ENCODE measurements at places on chromosomes 6 and 20. TPM values are rescaled to one million over a fixed set of nuclear protein-coding genes. Genes with fewer than 3 reads are reported as not detected.

DNA sequence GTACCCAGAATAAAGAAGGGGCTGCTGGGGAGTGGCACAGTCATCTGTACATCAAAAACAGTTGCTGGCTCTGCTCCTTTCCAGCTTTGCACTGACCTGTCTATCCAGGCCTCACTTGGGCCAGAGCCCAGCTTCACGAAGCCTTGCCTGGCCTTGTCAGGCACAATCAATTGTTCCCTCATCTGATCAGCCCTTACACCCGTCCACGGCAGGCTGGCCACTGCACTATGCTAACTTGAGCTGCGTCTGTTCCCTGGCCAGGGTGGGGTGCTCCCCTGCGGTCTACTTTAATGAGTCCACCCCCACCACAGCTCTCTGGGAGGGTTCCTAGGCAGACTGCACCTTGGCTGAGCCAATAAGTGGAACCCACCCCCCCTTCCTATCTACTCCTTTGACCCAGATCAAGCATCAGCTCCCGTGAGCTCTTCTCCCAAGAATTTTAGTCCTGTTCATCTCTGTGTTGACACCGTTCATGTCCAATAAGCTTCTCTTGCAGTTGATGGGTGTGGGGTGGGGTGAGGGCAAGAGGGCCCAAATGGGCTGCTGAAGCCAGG lies 74.3 kb upstream of the MLN start:
- DNase-seq: no peak

Gene MBOAT1
- 15.1 TPM for total RNA-seq

- no peak for DNase-seq
These were observed 316.0 kb upstream of the IRAK1BP1 start for GRCh38 chr6:78551361-78551760.

- no peak for DNase-seq
These were observed 148.3 kb downstream of the HS3ST5 start for GRCh38 chr6:114194362-114195026.

Gene RAB23
- total RNA-seq: 8.0 TPM

GRCh38 chr6:2937627-2938003 lies 33.8 kb downstream of the SERPINB6 start:
- no peak for DNase-seq

Gene BANF2
- not detected for total RNA-seq

Gene NKAIN2
- 1.8 TPM for total RNA-seq

DNA sequence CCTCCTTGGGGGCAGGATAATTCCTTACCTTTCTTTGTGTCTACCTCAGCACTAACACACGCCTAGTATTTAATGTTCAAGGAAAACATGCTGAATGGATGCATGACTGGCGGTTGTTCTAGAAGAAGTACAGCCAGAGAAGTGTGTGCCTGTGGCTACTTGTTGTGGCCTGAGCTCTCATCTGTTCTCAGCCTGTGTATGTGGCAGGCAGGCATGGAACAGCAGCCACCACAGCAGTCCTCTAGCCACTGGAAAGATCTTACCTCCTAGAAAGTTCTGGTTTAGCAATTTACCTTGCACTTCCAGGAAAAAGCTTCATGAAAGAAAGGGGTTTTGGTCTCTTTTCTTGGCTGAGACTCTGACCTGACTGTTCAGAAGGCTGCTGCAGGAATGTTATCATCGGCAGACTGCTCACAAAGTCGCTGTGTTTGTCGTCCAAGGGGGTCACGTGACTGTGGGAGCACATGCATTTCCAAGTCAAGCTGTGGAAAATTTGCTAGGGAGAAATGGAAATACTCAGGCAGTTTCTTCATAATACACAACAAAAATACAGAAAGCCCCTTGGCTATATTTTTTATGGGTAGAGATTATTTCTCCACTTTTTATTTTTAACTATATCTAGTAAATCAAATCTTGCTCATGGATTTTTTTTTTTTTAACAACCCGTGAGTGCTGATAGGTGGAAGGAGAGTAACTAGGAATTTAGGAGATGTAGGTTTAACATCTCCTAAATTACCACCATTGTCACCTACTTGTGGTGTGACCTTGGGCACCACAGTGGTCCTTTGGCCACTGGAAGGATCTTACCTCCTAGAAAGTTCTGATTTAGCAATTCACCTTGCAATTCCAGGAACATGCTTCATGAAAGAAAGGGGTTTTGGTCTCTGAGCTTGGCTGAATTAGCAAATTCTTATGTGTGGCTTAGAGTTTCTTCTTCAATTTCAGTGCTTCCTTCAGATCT lies 110.8 kb upstream of the GPR6 start:
- peak; percentile 42 for DNase-seq

- DNase-seq: no peak
These were observed 13.2 kb downstream of the CRYBG1 start for GRCh38 chr6:106373502-106374239.
